Activated naive CD4-positive, alpha-beta T cell treated with anti-CD3 and anti-CD28 coated beads for 36 hours (primary cell): ENCODE measurements at places on chromosomes 13 and 19.

GRCh38 chr19:54287456-54287855, 6.5 kb upstream of the LILRB2 start:
- no peak for DNase-seq

DNA sequence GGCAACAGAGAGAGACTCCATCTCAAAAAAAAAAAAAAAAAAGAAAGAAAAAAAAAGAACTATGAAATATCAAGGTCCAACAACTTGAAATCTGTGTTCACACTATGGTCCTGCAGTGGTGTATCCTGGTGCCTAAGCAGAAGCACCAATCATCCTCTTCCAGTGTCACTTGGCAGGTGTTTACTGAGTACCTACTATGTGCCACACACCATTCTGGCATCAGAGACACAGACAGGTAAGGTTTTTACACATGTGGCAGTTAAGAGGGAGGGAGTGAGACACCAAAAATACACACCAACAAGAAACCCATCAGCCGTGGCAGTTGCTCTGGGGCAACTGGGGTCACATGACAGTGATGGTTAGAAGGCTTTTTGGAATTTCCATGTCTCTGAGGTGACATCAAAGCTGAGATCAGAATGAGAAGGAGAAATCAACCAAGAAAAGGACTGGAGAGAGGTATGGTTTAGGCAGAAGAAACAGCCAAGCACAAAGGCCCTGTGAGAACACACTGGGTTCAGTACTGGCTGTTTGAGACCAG, 17.6 kb downstream of the PBX4 start:
- DNase-seq = peak; percentile 21

GRCh38 chr19:19535311-19536191, 2.5 kb upstream of the CILP2 start:
- no peak for DNase-seq

DNA sequence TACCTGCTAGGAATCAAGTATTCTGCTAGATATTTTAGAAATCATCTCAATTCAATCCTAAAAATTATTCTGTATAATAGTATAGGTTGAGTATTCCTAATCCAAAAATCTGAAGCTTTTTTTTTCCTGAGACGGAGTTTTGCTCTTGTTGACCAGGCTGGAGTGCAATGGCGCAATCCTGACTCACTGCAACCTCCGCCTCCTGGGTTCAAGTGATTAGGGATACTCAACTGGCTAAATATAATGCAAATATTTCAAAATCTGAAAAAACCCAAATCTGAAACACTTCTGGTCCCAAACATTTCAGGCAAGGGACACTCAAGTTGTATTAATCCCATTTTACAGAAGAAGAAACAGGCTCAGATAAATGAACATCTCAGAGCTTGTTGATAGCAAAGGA, 17.2 kb upstream of the USPL1 start:
- DNase-seq = no peak

DNA sequence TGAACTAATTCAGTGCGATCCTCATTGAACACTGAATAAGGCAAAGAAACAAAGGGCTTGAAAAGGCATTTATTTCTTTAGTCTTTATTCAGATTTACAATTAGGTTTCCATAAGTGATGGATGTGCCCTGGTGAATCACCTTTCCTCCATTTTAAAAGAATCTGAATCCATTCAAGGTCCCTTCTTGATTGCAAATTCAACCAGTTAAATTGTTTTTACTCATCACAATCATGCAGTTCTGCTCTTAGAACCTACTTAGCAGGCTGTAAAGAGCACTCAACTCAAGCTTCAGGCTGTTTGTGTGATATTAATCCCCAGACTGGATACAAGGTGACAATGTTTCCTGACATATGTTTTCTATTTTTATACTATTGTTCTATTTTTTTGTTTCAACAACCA, 321.0 kb downstream of the TBC1D4 start:
- no peak for DNase-seq

DNA sequence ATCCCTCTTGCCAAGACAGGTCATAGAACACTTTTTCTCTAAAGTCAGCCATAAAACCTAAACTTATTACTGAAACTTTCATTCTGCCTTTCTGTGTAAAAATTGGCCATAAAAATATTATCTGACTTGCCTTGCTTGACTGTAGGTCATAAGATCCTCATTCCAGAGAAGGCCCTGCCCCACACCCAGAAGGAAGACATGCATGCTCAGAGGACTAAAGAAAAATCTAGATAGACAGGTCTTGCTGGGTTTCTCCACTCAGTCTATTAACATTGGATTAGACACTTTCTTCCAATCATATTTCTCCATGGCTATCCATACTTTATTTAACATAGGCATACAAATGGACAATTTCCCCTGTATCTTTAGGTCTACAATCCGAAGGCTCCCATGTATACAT, 1066.5 kb downstream of the SLITRK1 start:
- DNase-seq = no peak

DNA sequence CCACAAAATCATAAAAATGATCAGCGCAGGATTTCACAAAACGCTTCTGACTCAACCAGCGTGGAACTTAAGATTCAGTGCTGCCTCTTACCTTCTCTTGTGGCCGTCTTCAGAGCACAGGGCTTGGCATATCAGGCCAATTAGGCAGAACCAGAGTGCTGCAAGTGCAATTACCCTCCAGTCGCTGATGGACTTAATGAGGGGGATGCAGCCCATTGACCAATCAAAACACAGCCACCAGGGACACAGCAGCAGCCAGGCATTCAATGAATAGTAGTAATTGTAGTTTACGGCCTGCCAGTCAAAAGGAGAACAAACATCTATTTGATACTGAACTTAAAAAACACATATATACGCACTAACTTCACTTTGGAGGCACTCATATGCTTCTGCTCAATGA, 38.2 kb downstream of the TMTC4 start:
- no peak for DNase-seq

DNA sequence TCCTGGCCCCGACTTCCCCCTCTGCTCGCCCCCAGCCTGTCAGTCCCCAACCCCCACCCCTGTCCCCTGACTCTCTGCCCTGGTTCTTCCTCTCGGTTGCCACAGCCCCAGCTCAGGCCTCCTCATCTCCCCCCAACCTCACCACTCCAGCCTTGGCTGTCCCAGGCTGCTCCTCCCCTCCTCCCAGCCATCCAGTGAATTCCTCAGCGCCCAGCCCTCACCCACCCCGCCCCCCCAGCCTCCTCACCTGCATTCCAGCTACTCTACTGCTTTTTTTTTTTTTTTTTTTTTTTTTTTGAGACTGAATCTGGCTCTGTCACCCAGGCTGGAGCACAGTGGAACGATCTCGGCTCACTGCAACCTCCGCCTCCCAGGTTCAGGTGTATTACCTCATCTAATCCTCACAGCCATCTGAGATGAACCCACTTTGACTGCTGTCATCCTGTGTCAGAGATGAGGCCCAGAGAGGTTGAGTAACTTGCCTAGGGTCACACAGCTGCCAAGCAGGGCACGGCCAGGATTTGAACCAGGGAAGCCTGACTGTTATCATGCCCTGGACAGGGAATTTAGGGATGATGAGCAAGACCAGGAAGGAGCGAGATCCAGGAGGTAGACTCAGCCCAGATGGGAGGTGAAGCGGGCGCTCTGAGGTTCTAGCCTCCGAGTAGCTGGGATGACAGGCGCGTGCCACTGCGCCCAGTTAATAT, 2.6 kb downstream of the SULT2B1 start:
- no peak for DNase-seq

DNA sequence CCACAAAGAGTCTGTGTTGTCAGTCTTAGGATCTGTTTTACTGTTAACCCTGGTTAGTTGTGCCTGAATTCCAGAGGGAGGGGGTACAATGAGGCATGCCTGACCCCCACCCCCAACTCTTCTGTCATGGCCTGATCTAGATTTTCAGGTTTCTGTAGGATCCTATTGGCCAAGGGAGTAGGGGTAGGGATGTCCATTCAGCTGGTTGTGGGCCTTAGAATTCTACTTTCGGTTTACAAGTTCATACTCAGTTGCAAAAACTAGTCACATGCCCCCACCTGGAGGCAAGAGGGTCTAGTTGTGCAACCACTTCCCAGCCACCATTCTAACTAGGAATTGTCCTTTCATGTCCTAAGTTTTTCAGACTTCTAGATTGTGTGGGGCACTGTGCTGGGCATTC, 94.3 kb upstream of the MBNL2 start:
- DNase-seq = no peak
